Naive thymus-derived CD4-positive, alpha-beta T cell (primary cell): ENCODE measurements at places on chromosomes 2 and 18.

GRCh38 chr2:36032046-36032445, 323.5 kb upstream of the CRIM1 start:
- no peaks in the 10 kb centered on the region for H3K4me1 ChIP-seq
- no peaks in the 10 kb centered on the region for H3K27me3 ChIP-seq
- no peak overlapping the region for H3K27ac ChIP-seq
- DNase-seq: no peak
- H3K36me3 ChIP-seq: no peaks in the 10 kb centered on the region

GRCh38 chr2:159108181-159108893, 139.9 kb downstream of the TANC1 start:
- H3K4me1 ChIP-seq: no peaks in the 10 kb centered on the region
- no peaks in the 10 kb centered on the region for H3K27me3 ChIP-seq
- H3K27ac ChIP-seq: no peak overlapping the region
- no peaks in the 10 kb centered on the region for H3K36me3 ChIP-seq
- DNase-seq: no peak

- no peak for DNase-seq
- H3K27ac ChIP-seq: no peak overlapping the region
- no peaks in the 10 kb centered on the region for H3K36me3 ChIP-seq
- H3K4me3 ChIP-seq: no peak overlapping the region
- no peaks in the 10 kb centered on the region for H3K27me3 ChIP-seq
These were observed 293.4 kb downstream of the XIRP2 start for GRCh38 chr2:167181688-167182087.

DNA sequence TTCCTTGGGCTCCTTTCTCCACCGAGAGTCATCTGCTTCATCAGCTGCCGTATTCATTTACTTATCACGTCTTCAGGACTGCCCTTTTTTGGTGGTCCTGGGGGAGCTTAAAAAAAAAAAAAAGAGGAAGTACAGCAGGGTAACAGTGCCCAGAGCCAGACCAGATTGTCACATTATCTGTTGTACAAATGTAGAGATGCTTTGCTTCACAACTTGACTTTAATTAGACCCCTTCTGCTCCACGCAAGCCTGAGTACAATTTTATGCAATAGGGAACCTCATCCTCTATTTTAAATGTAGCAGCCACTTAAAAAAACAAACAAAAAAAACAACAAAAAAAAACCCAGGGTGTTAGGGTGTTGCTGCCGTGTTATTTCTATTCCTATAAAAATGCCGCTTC, 128.3 kb downstream of the PRPF40A start:
- no peak for DNase-seq
- H3K4me1 ChIP-seq: no peaks in the 10 kb centered on the region
- no peaks in the 10 kb centered on the region for H3K36me3 ChIP-seq

GRCh38 chr2:120307482-120307881, 38.5 kb upstream of the INHBB start:
- no peaks in the 10 kb centered on the region for H3K27me3 ChIP-seq
- H3K36me3 ChIP-seq: no peaks in the 10 kb centered on the region
- no peak for DNase-seq
- peaks cover under 1% of the 10 kb centered on the region for H3K4me1 ChIP-seq
- no peak overlapping the region for H3K27ac ChIP-seq

DNA sequence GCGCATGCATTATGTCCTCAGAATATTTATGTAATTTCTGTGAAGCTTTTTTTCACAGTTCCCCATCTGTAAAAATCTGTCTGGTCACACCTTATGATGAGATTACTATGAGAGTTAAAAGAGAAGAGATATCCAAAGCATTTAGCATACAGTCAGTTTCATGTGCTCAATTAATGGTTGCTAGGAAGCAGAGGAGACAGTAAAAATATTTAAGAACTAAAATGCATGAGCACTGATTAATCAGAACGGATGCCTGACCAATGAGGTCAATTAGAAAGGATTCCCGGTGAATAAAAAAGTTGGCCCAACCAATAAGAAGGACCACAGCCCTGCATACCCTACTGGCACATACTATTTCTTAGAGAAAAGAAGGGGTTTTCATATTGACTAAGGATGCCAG, 12.0 kb upstream of the CRIM1 start:
- H3K27ac ChIP-seq: no peak overlapping the region
- no peaks in the 10 kb centered on the region for H3K27me3 ChIP-seq
- H3K36me3 ChIP-seq: no peaks in the 10 kb centered on the region
- H3K4me3 ChIP-seq: no peak overlapping the region

- H3K4me3 ChIP-seq: no peak overlapping the region
- no peak for DNase-seq
- no peak overlapping the region for H3K27ac ChIP-seq
- peaks cover 7% of the 10 kb centered on the region for H3K4me1 ChIP-seq
- peaks cover 1% of the 10 kb centered on the region for H3K36me3 ChIP-seq
- no peaks in the 10 kb centered on the region for H3K27me3 ChIP-seq
These were observed 64.4 kb downstream of the TRABD2A start for GRCh38 chr2:84816426-84817026.

DNA sequence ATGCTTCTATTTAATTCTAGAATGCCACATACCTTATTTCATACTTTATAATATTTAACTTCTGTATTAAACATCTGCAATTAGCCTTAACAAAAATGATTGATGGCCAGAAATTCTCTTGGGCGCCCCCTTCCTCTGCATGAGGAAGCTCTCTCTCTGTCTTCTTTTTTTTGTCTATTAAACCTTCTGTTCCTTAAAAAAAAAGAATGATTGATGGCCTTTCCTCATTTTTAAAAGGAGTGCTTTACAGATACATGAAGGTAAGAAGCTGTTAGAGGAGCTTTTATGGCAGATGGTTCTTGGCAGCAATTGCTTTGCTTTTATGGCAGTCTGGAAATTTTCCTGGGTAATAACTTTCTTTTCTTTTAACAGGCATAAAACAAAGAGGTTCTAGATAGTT, 526.9 kb downstream of the SLC4A3 start:
- no peaks in the 10 kb centered on the region for H3K4me1 ChIP-seq
- H3K27ac ChIP-seq: no peak overlapping the region
- H3K27me3 ChIP-seq: no peaks in the 10 kb centered on the region
- no peak for DNase-seq

GRCh38 chr18:9275890-9276289, 58.7 kb upstream of the TWSG1 start:
- no peak overlapping the region for H3K27ac ChIP-seq
- H3K36me3 ChIP-seq: peaks cover 15% of the 10 kb centered on the region
- H3K4me1 ChIP-seq: no peaks in the 10 kb centered on the region
- no peak overlapping the region for H3K4me3 ChIP-seq
- no peaks in the 10 kb centered on the region for H3K27me3 ChIP-seq

DNA sequence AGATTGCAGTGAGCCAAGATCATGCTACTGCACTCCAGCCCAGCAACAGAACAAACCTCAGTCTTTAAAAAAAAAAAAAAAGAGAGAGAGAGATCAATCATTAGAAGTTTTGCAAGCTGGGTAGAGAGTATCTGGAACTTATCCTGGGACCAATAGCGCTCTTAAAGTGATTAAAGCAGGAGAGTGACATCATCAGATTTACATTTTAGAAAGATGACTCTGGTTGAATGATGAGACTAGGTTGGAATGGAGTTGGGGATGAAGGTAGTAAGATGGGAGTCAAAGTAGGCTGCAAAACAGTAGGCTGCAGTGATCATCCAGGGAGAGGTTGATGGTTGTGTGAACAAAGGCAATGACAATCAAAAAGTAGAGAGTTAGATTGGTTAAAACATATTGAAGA, 37.8 kb downstream of the MYL1 start:
- no peaks in the 10 kb centered on the region for H3K36me3 ChIP-seq
- no peak overlapping the region for H3K4me3 ChIP-seq
- H3K27ac ChIP-seq: no peak overlapping the region

GRCh38 chr18:79252904-79253633, 142.7 kb upstream of the NFATC1 start:
- DNase-seq: no peak
- no peak overlapping the region for H3K27ac ChIP-seq
- no peak overlapping the region for H3K4me3 ChIP-seq
- peaks cover 13% of the 10 kb centered on the region for H3K36me3 ChIP-seq

DNA sequence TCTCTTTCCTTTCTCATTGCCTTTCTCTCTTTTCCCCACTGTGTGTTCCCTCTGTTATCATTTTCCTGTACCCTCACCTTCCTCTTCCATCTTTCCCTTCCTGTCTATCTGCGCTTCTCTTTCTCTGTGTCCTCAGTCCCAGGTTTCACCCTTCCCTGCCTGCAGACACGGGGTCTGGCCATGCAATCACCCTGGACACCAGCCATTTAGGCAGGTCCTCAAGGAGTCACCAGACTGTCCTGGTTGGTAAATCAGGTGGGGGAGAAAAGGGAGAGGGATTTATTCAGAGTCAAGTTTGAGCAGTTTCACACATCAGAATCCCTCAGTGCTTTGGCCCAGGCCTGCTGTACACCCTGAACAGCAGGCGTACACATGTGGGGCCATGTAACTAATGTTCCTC, 169.3 kb downstream of the ANKRD30B start:
- H3K27me3 ChIP-seq: no peaks in the 10 kb centered on the region
- H3K36me3 ChIP-seq: no peaks in the 10 kb centered on the region
- no peak for DNase-seq
- no peaks in the 10 kb centered on the region for H3K4me1 ChIP-seq

GRCh38 chr18:67650686-67651385, 134.3 kb upstream of the DSEL start:
- H3K27ac ChIP-seq: no peak overlapping the region
- no peak for DNase-seq
- H3K4me1 ChIP-seq: no peaks in the 10 kb centered on the region
- H3K27me3 ChIP-seq: no peaks in the 10 kb centered on the region
- no peak overlapping the region for H3K4me3 ChIP-seq
- H3K36me3 ChIP-seq: no peaks in the 10 kb centered on the region

DNA sequence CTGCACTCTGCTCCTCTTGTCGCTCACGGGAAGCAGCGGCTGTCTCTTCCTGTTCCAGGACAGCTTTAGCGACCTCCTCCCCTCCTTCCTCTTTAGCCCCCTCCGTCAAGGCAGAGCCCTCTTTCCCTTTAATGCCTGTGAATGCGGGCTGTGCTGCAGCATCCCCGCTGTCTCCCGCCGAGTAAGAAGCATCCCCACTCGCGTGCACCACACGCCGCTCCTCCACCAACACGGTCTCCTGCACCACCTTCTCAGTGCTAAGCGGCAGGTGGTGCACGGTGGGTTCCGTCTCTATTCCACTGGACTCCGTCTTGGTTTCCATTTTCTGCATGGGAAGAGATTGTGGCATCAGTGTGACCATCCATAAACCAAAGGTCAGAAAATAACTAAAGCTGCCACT, 101.6 kb upstream of the ZBTB14 start:
- no peak overlapping the region for H3K27ac ChIP-seq
- H3K4me3 ChIP-seq: no peak overlapping the region
- H3K27me3 ChIP-seq: no peaks in the 10 kb centered on the region

DNA sequence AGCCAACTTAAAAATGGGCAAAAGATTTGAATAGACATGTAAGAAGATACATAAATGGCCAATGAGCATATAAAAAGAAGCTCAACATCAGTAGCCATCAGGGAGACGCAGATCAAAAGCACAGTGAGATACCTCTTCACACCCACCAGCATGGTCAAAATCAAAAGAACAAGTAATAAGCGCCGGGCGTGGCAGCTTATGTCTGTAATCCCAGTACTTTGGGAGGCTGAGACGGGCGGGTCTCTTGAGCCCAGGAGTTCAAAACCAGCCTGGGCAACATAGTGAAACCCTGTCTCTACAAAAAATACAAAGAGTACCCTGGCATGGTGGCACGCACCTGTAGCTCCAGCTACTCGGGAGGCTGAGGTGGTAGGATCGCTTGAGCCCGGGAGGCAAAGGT, 4.6 kb upstream of the CIB4 start:
- DNase-seq: no peak
- no peaks in the 10 kb centered on the region for H3K36me3 ChIP-seq
- no peaks in the 10 kb centered on the region for H3K4me1 ChIP-seq
- H3K27ac ChIP-seq: no peak overlapping the region

GRCh38 chr18:10314066-10314465, 140.4 kb upstream of the APCDD1 start:
- no peaks in the 10 kb centered on the region for H3K27me3 ChIP-seq
- no peaks in the 10 kb centered on the region for H3K4me1 ChIP-seq
- H3K27ac ChIP-seq: no peak overlapping the region
- no peak for DNase-seq

DNA sequence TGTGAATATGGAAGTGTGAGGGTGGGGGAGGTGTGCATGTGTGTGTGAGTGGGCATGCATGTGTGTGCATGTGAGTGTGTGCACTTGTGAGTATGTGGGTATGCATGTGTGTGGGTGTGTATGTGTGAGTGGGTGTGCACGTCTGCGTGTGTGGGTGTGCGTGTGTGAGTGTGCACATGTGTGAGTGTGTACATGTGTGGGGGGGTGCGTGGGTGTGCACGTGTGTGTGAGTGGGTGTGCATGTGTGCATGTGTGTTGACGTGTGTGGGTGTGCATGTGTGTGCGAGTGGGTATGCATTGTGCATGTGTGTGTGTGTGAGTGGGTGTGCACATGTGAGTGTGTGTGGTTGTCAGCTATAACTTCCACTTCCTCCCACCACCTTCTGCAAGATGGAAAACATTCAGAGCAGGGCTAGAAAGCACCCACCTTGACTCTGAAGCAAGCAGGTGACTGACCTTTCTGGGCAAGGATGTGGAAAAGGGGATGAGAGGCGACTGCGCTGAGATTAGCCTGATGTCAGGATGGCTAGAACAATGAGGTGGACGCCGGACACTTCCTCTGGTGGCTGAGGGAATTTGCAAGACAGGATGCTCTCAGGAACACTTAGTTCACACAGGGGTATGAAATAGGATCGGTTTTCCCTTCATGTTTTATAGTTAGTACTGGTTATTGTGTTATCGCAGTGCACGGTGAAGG, 103.6 kb downstream of the ACKR3 start:
- H3K27ac ChIP-seq: no peak overlapping the region
- no peaks in the 10 kb centered on the region for H3K36me3 ChIP-seq
- H3K4me3 ChIP-seq: no peak overlapping the region
- DNase-seq: no peak
- H3K27me3 ChIP-seq: no peaks in the 10 kb centered on the region

DNA sequence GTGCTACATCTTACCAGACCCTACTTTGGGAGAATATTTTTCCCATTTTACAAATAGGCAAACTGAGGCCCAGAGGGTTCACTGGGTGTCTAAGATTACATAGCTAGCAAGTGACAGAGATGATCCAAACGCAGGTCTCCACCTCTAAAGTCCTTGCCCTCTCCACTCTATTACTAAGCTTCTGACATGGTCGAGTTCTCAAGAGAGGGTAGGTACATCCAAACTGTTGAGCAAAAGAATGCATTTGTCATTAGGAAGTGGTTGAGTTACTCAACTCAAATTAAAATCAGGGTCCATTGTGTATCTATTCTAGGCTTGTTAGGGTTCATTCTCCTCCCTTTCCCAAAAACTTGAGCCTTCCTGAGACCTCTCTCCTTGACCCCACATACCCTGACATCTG, 680.6 kb upstream of the FANCL start:
- no peaks in the 10 kb centered on the region for H3K36me3 ChIP-seq
- H3K4me1 ChIP-seq: no peaks in the 10 kb centered on the region
- no peak for DNase-seq
- H3K27ac ChIP-seq: no peak overlapping the region

DNA sequence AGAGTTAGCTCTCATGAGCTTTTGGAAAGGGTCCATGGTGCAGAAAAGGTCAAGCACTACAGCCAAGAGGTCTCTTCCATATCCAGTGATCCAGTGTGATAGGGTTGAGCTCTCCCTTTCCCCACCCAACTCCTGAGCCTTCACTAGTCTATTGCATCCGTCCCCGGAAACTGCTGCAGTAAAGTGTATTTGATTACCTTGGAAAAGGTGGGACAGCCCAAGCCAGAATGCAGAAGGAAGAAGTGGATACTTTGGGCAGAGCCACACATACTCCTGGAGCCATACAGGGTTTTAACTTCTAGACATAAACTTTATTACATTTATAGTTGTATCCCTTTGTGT, 3.6 kb downstream of the PNKD start:
- H3K4me1 ChIP-seq: peaks cover 27% of the 10 kb centered on the region
- H3K36me3 ChIP-seq: peaks cover 13% of the 10 kb centered on the region
- H3K27ac ChIP-seq: peak overlapping the region; percentile 24
- no peaks in the 10 kb centered on the region for H3K27me3 ChIP-seq
- no peak overlapping the region for H3K4me3 ChIP-seq
